ENCODE measurements at places on chromosomes 16 and 17.
A peak's percentile ranks its signal among the peaks of the same experiment; 100 is the strongest.

- DNase-seq: peak; percentile 79
Observed at GRCh38 chr16:626787-627453, 3.9 kb upstream of the WFIKKN1 start.

DNA sequence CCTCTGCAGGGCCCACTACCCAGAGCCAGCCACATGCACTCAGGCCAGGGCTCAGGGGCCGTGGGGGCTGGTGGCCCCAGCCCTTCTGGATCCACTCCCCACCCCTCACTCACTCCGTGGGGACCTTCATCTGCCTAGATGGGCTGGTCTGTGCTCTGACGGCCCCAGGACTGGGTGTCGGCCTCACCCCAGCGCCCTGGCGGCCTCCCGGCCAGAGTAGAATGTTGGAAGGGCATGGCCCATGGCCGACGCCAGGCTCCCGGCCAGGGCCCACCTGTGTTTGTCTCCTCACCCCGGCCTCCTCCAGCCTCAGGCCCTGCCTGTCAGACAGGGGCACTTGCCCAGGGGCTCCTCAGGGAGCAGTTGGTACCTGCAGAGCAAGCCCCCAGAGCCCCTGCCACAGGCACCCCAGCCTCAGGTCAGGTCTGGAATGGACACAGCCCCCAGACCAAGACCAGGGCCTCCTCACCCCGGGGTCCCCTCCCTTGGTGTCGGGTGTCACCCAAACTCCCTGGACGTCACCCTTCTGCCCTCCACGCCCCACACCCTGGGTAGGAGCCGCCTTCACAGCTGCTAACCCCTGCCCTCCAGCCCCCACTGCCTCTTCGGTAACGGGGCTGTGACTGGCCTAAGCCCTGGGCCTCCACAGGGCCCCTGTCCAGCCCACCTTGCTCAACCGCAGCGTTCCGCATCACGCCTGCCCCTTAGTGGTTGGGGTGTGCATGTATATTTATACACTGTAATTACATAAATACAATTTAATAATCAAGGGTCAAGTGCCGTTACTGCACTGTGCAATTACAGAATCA is 3.0 kb upstream of the CDH15 start:
- DNase-seq: no peak

- DNase-seq: no peak
Observed at GRCh38 chr16:46832757-46833459, 1.9 kb upstream of the C16orf87 start.

DNA sequence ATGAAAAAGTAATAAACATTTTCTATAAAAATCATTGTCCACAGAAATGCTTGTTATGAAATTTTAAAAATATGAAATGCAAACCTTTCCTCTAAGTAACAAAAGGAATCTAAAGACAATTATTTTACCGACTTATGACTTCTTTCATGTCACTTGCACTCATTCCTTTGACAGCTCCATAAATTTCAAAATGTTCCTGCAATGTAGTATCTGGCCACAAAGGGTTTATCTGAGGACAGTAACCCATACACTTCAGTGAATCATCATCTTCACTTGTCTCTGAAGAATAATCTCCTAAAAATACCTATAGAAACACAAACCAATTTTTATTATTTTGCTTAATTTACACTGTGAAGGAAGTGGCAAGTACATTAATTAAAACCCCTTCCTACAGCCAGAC is 25.6 kb upstream of the ABCA10 start:
- DNase-seq: no peak

DNA sequence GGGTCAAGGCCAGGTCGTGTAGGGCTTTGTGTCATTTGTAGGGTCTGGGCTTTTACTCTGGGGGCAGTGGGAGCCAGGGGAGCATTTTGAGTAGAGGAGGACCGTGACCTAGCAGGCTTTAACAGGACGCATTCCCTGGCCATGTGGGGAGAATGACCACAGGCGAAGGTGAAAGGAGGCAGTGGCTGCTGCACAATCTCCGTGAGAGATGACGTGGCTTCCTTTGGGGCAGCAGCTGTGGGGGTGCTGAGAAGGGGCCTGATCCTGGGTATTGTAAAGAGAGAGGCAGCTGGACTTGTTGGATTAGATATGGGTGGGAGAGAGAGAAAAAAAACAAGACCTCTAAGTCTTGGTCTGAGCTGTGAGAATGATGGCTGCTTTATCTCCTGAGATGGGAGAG is 46.0 kb downstream of the KATNIP start:
- no peak for DNase-seq

- DNase-seq: no peak
Observed at GRCh38 chr16:8847623-8848022, 21.2 kb downstream of the CARHSP1 start.

DNA sequence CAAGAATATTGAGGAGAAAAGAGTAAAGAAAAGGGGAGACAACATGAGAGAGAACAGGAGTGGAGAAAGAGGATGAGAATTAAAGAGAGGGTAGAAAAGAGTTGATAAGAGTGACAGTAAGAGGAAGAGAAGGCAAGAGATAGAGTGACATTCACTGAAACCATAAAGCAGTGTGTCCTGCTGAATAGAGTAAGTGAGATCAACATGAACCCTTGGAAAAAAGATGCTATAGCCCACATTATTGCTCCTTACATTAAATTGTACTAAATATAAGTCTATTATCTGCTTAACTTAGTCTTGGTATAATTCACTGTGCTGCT is 489.5 kb downstream of the SHISA9 start:
- DNase-seq: no peak

DNA sequence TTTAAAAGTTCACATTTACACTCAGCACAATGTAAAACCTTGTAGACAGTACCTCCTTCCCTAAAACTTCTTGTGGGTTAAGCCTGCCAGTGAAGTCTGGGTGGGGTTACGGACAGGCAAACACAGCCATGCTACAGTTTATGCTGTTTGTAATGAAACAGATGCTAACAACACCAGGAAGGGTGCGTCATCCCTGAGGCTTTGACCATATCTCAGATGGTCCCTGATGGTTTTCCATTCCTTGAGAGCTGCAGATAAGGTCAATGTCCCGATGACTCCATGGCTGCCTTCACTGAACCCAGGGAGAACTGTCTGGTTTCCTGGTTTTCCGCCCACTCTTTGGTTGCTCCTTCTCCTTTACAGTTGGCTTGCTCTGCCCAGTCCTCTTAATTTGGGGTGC is 29.1 kb downstream of the GAS7 start:
- no peak for DNase-seq

DNA sequence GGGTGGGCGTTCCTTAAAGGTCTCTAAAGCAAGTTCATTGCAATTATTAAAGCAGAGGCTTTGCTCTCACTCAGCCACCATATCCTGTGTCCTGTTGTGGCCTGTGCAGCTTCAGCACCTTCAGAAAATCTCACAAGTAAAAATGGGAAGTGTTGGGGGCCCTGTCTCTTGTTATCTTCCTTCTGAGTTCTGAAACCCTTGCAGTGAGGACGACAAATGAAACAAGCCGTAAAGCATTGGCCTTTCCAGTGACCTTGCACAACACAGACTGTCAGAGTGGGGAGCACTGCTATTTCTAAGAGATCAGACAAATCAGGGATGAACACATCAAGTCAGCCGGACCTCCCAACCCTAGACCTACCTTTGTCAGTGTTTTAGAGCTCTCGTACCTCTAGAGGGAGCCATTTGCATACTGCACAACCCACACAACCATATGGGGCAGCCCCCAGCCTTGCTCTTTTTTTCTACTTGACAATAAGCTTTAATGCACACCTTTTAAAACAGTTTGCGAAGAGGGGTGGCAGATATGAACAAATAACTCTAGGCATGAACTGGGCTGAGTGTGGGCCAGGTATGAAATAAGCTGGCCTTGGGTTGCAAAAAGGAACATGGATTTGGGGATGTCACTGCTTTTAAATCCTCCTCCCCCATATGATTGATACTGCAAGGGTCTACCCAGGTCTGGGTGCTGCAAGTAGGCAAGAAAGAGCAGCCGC is 89.8 kb downstream of the KATNIP start:
- peak; percentile 64 for DNase-seq

DNA sequence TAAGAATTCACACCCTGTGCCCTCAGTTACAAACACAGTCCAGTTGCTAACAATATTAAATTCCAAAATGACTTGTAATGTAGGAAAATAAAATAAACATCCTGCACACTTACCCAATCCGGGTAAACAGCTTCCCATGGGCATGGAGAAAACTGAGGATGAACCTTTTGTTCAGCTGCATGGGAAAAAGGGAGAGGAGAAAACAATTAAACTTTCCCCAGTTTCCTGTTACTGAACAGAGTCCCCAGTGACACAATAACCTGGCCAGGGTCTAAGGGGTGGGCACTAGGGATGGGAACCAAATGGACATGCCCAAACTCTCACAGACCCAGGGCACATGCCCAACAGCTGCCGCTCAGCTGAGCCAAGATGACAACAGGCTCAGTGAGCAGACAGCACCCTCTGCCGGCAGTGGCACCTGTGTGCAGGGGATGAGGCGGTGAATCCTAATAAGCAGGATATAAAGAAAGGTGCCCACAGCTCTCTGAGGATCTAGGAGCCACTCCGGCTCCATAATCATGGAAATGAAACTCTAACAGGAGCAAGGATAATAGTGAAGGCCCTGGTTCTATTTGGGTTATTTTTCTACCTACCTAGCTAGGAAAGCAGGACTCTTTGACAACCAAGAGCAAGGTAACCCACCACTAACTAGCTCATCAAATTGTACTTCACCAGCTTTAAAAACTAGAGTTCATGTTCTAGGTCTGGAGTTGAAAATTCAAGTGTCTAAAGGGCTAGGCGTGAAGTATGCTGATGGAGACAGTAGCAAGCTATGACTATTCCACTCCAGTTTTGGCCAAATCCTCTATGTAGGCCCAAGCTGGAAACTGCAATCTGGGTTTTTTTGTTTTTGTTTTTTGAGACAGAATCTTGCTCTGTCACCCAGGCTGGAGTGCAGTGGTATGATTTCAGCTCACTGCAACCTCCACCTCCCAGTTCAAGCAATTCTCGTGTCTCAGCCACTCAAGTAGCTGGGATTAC is 58.8 kb downstream of the SMG6 start:
- peak; percentile 97 for DNase-seq

DNA sequence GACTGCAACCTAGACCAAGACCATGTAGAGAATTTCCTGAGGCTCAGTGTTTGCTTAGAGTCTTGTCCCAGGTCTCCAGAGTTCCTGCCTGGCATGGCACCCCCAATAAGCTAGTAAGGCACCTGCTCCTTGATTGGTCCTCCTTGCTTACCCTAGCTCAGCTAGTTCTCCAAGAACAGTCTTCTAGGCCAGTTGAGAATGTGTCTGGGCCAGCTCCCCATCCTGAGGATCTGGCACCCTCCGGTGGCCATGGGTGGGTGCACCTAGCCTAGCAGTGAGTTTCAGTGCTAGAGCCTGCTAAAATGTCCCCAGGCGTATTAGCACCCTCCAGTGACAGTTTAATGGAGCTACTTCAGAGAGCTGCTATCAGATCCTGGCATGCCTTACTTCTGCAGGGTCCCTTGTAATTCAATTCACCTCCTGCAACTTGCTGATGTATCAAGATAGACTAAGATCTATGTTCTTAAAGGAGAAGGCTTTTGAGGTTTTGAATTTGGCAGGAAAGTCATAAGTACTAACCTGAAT is 44.4 kb upstream of the MED13 start:
- peak; percentile 36 for DNase-seq

DNA sequence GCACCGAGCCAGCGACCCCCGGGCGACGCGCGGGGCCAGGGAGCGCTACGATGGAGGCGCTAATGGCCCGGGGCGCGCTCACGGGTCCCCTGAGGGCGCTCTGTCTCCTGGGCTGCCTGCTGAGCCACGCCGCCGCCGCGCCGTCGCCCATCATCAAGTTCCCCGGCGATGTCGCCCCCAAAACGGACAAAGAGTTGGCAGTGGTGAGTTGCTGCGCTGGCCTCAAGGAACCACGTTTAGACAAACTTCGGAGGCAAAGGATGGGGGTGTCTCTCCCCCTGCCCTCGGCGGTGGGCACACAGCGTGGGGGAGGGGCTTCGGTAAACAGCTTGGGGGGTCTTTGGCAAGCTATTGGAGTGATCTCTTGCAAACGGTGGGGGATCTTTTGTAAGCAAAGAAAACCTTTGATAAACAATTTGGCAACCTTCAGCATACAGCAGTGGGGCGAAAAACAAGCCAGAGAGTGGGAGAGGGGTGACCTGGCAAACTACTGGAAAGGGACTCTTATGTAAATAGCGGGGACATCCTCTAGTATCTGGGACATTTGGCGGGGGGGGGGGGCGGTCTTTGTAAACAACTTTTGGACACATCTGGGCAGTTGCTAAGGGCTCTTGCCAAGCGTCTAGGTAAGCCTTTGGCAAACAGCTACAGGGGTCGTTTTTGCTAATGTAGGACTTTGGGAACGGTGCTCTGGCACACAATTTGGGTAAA is 587 bp downstream of the MMP2 start:
- peak; percentile 34 for DNase-seq

DNA sequence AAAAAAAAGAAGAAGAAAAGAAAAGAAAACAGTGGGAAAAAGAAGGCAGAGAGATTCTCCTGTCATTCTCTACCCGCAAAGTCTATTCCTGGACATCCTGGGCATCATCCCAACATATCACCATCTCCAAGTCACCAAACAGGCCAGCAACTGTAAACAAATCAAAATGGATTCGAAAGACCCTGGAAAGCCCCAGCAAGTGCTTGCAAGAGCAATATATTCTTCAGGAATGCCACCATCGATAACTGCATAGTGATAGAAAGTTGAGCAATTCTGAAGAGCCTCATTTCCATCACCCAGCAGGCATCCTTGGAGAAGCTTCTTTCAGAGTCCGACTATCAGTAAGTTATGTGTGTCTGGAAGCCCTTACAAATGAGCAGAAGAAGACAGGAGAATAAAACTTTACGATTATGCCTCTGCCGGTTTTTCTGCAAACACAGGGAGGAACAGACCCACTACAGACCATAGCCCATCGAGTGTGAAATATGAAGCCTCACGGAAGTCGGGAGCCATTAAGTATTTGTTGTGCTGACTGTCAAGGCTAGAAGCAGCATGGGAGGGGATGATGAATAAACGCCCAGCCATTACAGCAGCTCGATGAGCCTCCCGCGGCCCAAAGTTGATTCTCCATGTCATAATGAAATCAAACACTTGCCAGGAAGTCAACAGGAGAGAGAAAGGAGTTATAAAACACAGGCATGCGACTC is 64.5 kb upstream of the SEC14L1 start:
- DNase-seq: no peak

- DNase-seq: peak; percentile 39
Observed at GRCh38 chr17:63785556-63785955, 11.6 kb downstream of the DDX42 start.

Data from endothelial cell of umbilical vein (primary cell).